GM12892 (cell line): ENCODE measurements at places on chromosomes 12 and 14.

DNA sequence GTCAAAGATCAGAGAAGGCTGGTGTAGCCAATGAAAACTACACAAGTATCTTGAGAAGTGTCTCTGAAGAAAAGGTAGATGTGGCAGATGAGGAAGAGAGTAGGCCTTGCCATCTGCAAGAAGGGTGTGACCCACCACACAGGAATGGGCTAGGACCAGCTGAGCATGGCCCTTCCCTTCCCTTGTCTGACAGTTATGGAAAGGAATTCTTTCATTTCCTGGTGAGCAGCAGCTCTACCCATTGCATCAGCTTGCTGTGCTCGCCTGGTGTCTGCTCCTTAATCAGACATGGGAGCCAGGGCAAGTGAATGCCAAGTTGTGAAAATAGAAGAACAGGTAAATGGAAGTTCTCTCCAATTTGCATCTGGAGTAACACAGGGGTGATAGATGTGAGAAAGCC is 145.2 kb upstream of the KRR1 start:
- DNase-seq: no peak

- DNase-seq: no peak
Measured at GRCh38 chr12:52772772-52773171, 4.4 kb downstream of the KRT76 start.

DNA sequence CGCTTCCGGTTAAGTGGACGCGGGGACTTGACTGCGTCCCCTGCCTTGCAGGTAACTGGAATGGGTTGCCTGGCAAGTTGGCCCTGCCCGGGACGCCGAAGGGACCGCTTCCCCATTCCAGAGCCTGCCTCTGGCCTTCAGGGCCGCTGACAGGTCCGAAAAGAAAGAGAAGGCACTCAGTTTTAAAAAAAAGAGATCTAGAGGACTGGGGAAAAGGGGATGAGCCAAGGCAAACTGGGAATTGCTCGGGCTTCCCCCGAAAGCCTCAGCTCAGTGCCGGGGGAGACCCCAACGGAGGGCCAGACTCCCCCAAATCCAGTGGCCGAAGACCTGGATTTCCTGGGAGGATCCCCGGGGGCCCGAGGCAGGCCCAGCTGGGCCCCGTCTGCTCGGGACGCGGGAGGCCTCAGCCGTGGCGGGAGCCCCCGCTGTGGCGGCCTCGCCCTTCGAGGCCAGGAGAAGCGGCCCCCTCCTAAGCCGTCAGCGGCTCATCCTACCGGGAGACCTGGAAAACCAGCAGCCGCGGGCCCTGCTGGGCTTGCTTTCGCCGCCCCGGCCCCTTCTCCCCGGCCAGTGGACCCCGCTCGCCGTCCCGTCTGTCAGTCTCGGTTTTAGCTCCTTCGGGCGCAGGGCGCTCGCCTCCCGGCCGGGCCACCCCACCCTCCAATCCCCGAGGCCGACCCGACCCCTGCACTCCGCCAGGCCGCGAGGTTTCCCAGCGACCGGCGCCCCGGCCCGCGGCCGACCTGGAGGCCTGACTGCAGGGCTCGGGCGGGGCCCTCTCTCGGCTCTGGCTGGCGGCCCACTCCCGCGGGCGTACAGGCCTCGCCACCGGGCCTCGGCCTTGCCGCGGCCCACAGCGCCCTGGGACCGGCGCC is 12.5 kb downstream of the OTX2 start:
- DNase-seq: no peak

- no peak for DNase-seq
Measured at GRCh38 chr14:100165376-100165775, 5.9 kb upstream of the DEGS2 start.

DNA sequence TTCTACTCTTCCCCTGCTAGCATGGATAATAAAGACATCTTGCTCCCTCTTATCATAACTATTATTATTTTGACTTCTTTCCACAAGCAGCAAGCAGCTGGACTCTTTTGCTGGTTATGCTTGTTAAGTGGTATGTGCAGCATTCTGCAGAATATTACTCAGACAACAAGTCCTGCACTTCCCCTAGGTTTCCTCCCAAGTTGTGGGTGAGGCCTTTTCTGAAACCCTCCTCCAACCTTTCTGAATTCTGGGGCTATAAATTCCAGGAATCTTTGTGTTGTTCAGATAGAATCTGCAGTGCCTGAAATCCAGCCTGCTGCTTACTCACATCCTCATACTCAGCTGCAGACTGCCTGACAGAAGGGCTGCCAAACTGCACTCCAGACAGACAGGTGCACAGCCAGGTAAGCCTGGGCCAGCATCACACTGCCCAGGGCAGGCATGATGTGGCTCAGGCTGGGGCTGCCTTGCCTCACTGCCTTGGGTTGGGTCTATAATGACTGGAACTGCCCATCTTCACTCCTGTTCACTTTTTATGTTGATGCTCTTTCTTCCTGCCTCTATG is 6.2 kb upstream of the DHRS2 start:
- DNase-seq: no peak
